Pulmonary artery endothelial cell (primary cell): ENCODE measurements at places on chromosomes 3 and 15. TPM values are rescaled to one million over a fixed set of nuclear protein-coding genes. Genes with fewer than 3 reads are reported as not detected.

DNA sequence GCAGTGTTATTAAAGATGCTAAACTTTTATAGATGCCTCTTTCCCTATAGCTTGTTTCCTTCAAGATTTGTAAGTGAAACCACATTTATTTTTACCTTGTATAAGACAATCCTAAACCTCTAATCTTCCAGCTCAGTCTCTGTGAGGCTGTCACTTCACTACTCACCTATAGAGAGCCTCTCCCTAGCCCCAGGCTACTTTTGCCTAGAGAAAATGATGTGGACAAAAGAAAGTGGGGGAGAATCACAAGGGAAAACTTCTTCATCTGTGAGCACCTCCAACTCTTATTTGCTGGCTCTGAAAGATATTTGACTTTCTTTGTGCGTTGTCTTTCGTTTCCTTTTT, 74.9 kb upstream of the SCN5A start:
- DNase-seq = no peak

- no peak for DNase-seq
These were observed 355.8 kb upstream of the ARRDC4 start for GRCh38 chr15:97604677-97605076.

GRCh38 chr15:37015035-37015434, 85.3 kb downstream of the MEIS2 start:
- no peak for DNase-seq

- no peak for DNase-seq
These were observed 54.3 kb downstream of the BDH1 start for GRCh38 chr3:197501496-197501878.

- no peak for DNase-seq
These were observed 315.0 kb upstream of the TPM1 start for GRCh38 chr15:62727501-62727900.

DNA sequence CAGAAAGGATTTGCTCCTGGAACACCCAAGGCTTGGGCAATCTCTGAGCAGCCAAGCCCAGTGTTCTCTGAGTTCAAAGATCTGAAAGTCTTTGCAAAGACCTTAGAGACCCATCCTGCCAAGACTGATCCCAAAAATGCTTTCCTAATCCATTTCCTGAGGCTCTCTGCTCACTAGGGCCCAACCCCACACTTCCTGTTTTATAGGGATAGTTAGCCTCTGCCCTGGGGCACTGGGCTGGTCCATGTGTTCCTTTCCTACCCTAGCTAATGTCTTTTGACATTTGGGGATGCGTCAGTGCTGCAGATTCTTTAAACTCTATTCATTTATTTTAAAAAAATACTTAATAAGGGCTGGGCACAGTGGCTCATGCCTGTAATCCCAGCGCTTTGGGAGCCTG, 372.7 kb downstream of the ROBO2 start:
- DNase-seq = no peak

GRCh38 chr3:170092907-170093306, 55.1 kb downstream of the GPR160 start:
- no peak for DNase-seq

DNA sequence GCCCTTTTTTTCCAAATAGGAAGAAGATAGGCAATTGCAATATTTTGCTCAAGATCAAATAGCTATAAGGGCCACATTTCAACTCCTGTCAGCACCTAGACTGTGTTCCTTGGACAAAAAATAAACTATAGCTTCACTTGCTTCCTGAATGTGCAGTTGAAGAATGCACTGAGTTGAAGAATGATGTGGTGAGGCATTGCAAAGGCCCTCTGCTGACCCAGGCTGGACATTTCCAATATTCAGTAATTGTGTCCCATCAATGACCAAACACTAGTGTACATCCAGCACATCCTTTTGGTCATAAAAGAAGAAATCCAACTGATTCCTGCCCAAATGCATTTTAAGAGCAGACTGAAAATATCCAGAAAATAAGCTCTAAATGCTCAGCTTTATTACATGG, 424.8 kb upstream of the TGFBR2 start:
- DNase-seq = no peak

DNA sequence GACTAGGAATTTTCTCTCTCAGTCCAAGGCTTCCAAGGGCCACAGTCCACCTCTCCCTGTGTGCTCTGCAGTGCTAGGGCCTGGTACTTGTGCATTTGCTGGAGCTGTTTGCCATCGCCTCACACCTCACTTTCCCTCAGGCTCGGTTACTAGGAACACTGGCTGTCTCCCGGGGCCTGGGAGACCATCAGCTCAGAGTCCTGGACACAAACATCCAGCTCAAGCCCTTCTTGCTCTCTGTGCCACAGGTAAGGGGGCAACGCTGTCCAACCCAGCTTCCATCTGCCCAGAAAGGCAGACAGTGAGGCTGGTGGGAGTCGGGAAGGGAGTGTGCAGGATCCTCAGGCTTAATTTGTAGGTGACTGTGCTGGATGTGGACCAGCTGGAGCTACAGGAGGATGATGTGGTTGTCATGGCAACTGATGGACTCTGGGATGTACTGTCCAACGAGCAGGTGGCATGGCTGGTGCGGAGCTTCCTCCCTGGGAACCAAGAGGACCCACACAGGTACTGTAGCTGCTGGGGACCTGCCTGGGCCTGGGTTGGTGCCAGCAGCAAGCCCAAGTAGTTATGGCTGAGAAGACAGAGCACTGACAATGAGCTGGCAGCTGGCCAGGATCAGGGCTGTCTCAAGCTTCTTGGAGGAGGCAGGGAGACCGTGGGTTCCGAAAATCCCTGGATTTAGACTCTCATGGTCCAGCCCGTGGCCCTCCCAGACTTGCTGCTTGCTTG, 3.4 kb downstream of the PPM1M start:
- no peak for DNase-seq

GRCh38 chr3:42213417-42213816, 52.6 kb downstream of the CCK start:
- DNase-seq = no peak

GRCh38 chr15:43376017-43376705, 5.3 kb downstream of the TUBGCP4 start:
- DNase-seq = no peak

GRCh38 chr3:53846134-53846850, at the start of the genes CHDH and IL17RB:
Gene CHDH (minus strand): TSS chr3:53846419. CDS start chr3:53824008, 22,411 bp downstream.
Gene IL17RB (plus strand): TSS chr3:53846568. CDS start chr3:53846589, 21 bp downstream.
- no peak for DNase-seq

DNA sequence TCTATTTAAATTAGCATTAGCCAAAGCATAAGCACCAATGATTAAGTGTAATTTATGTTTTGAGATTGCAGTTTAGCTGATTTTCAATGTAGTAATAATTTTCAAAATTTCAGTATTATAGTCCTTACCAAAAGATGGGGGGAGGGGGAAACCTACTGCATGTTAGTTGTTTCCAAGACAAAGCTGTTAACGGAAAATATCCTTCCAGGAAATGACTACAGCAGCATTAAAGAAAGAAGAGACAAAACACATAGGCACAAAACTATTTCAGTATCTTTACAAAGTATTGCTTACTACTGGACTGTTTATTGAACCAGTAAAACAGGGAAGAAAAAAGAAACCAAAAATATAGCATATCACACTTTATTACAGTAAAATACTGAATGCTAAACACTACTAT, 10.5 kb downstream of the BNIP2 start:
- peak; percentile 71 for DNase-seq

The PAQR9 gene
- not detected in 2 replicates for total RNA-seq

The ZPLD1 gene
- total RNA-seq = 0.04 and 0.07 TPM in 2 replicates

The OR4F15 gene
- not detected in 2 replicates for total RNA-seq

The PLSCR4 gene
- total RNA-seq = 89.9 and 102 TPM in 2 replicates

The DVL3 gene
- 21.2 and 30.0 TPM in 2 replicates for total RNA-seq

The EMC7 gene
- total RNA-seq = 43.2 and 48.2 TPM in 2 replicates

The FAM107A gene
- total RNA-seq = 3.8 and 9.6 TPM in 2 replicates
